ENCODE measurements at places on chromosomes 12 and 14.

DNA sequence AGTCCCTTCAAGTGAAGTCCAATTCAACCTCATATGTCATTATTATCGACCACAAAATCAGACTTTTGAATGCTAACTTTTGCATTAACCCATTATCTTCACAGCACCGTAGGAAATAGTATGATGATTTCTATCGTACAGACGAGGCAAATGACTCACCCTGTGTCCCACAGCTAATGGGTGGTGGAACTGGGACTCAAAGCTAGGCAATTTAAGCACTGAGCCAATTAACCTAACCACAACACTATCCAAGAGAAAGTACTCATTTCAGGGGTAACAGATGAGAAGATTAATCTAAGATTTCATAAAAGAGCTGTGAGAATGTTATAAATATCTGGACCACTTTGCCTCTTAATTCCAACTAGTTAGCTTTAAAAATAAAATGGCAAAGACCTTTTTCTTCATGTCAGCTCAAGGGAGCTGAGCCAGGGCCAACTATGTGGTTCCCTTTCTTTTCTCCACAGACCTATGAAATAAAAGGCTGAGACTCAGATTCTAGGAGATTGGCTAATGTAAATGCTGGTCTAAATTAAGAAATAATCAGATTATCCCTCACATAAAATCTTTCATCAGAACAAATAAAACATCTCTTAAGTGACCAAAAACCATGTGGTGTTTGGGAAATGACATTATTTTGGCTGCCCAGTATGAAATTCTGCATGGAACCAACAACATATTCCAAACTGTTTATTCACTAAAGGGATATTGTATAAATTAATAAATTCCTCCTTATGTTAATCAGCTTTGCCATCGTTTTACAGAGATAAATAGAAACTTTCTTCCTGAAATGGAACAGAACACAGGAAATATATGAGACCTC, 4.9 kb downstream of the PTGER2 start:
- no peak for DNase-seq

- no peak for DNase-seq
Observed at GRCh38 chr14:80186301-80186800, 25.0 kb downstream of the DIO2 start.

- no peak for DNase-seq
Observed at GRCh38 chr14:47060050-47060449, 408.5 kb upstream of the RPL10L start.

GRCh38 chr14:105503296-105503640, 12.2 kb downstream of the TEDC1 start:
- DNase-seq: no peak

DNA sequence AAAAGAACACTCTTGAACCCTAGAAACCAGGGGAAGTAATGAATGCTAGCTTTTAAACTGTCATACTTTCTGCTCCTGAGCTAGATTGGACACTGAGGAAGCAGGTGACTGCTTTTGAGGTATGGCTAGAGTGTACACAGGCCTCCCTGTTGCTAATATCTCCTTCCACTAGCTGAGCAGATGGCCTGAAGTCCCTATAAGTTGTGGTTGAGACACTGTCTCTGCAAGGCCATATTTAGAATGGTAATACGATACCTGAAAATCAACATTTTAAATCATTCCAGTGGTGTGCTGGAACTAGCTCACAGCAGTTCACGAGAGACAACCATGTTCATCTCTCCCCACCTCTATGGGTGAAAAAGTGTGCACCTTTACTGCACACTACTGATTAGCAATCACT, 46.4 kb upstream of the BMP4 start:
- DNase-seq: no peak

GRCh38 chr14:104186575-104186974, 48.2 kb downstream of the KIF26A start:
- no peak for DNase-seq

- DNase-seq: no peak
Observed at GRCh38 chr12:31984806-31985591, 25.8 kb downstream of the RESF1 start.

- DNase-seq: no peak
Observed at GRCh38 chr12:38711054-38711453, 194.3 kb downstream of the CPNE8 start.

- no peak for DNase-seq
Observed at GRCh38 chr12:18684430-18684829, 53.4 kb downstream of the PLCZ1 start.

DNA sequence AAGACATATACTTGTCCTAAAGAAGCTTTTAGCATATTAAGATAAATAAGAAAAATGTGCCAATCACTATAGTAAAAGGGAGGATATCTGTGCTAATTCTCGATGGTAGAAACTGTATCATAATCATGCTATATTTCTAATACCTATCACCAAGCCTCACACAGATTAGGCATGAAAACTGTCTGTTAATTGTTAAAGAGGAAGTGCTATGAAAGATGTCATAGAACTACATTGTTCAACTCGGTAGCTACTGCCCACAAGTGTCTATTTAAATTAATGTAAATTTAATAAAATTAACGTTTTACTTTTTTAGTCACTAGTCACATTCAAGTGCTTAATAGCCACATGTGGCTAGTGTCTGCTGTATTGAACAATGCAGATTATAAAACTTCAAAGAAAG, 77.5 kb upstream of the KICS2 start:
- DNase-seq: no peak

GRCh38 chr12:113051759-113052158, 4.8 kb upstream of the DTX1 start:
- no peak for DNase-seq

DNA sequence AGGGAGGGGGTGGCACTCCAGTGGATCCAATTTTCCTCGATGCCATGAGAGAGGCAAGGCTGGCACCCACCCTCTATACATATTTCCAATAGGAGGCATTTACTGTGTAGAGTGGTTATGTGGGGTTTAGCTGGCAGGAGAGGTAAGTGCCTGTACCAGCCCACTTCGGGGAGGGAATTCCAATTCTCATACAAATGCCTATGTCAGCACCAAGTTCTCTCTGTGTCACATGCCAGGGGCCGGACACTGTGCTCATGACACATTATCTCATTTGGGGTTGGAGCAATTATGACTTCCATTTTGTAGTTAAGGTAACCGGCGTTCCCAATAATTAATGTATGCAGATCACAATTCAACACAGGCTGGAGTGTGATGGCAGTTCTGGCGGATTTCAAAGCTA, 284.3 kb downstream of the KSR2 start:
- no peak for DNase-seq

GRCh38 chr14:96265383-96266095, 9.5 kb downstream of the BDKRB1 start:
- no peak for DNase-seq

DNA sequence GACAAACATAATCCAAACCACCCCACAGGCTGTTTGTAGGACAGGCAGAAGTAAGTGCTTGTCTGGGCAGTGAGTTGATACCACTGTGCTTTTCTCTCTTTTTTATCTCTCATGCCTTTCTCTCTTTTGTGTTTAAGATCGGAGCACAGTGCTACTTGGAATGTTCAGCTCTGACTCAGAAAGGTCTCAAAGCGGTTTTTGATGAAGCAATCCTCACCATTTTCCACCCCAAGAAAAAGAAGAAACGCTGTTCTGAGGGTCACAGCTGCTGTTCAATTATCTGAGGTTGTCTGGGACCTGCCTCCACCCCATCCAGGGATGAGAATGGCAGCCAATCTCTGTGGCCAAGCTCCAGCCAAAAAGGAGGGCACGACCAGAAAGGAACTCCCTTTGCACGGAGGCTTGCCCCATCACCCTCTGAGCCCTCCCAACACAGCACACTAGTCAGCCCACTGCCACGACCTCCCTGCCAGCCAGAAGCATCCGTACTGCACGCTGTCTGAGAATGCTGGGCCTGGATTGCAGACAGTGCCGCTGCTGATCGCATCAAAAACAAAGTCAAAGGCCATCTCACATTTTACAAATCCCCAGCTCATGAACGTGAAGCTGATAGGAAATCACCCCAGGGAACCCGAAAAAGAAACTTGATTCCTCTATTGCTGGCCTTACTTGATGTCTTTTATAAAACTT, 27.8 kb downstream of the GPHB5 start:
- no peak for DNase-seq

- DNase-seq: no peak
Observed at GRCh38 chr14:24403294-24403998, 4.6 kb downstream of the NYNRIN start.

GRCh38 chr14:90900476-90901083, 84.3 kb upstream of the TTC7B start:
- no peak for DNase-seq

- no peak for DNase-seq
Observed at GRCh38 chr14:67798731-67799130, 17.7 kb downstream of the ZFYVE26 start.

DNA sequence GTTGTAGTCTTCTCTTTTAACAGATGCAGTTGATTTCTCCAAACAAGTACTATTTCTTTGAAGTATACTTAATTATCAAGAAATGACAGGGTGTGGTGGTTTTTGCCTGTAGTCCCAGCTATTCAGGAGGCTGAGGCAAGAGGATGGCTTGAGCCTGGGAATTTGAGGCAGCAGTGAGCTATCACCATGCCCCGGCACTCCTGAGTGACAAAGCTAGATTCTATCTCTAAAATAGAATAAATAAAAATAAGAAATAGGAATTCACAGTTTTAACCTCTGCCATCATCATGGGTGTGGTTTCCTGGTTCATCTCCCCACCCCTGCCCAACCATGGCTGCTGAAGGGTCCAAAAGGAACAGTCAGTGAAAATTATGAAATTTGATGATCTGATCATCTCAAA, 290.2 kb upstream of the FLRT2 start:
- no peak for DNase-seq

- no peak for DNase-seq
Observed at GRCh38 chr12:111825509-111825908, 16.5 kb upstream of the MAPKAPK5 start.

DNA sequence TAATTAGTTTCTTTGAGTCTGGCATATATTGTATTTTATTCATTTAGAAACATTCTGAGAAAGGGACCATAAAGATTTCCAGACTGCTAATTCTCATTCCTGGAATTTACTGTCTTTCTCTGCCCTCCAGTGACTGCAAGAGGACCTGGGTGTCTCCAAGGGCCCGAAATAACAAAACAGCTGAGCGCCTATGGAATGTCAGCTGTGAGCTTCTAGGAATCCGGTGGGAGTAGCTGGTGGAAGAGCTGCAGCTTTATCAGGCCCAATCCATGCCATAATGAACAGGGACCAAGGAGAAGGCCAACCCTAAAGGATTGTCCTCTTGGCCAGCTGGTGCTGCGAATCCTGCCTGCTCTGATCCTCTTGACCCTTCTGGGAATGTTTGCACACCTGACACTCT, 31.9 kb downstream of the RDH12 start:
- no peak for DNase-seq

DNA sequence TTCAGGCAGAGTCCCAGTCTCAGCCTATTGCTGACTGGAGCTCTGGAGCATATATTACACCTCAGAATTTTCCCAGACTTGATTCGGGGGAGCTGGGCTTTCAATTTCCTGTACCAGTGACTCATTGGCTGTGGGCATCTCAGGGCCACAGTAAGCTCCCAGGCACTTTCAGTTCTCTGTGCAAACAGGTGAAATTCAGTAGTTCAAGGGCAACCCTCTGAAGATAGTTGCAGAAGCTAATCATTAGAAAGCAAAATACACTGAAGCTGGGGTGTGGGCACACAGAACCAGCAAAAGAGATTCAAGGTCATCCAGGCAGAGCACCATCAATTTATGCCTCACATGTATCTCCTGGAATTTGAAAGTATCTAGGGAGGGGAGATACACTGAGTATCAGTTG, 8.1 kb upstream of the NIN start:
- no peak for DNase-seq

DNA sequence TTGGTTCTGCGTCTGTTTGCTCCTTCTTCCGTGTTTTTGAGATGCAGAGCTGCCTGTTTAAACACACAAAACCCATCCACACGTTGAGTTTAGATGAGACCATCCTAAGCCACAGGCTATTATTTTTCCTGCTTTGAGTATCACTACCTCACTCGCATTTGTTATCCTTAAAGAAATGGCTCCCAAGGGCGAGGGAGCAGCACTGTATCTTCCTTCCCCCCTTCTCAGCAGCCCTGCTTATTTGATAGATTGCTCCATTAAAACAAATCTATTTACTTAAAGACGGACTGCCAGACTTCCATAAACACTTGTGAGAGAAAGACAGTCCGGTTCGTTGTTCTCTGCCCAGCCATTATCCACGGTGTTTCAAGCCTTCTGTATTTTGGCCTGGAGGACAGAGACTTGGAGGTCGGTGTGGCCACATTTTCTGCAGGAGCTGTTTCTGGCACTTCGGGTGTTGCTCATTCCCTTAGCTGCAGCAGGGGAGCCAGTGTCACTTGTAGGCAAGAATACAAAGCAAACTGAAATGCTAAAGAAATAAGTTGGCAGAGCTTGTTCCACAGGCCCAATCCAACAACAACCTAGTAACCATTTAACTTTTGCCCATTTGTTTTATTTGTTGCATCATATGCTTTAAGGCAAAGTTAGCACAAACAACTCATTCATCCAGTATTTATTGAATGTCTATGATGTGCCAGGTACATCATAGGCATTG, 275.4 kb downstream of the TTC6 start:
- no peak for DNase-seq

DNA sequence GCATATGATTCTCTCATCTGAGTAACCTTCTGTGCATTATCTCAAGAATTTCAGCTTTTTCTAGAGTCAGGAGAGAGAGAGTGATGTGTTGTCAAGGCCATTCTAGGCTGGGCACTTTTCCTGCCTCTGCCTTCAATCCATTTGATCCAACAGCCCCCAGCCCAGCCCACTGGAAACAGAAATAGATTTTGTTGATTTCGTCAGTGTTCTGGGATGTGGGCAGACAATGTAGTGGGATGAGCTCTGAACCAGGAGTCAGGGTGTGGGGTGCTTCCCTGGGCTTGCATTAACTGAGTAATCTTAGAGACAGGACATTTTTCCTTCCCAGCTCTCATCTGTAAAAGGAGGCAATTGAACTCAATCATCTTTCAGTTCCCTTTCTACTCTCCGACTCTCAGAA, 42.5 kb upstream of the RPH3A start:
- DNase-seq: no peak

DNA sequence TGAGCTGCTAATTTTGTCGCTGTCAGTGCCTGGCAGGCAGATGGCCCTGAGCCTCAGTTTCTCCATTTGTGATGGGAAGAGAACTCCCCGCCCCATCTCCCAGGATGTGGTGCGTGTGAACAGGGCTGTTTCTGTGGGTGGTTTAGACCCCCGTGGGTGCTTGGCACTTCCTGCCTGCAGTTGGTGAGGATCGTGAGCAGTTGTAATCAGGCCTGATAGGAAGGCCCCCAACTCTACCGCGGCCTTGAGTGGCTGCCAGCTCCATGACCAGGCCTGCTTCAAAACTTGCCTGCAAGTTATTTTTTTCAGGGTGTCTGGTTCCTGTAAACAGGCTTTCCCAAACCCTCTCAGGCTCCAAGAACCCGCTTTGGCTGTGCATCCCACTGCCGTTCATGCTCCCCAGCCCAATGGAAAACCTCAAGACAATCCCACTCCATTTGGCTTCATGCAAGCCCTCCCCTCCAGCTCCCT, 138.4 kb downstream of the ZFP36L1 start:
- DNase-seq: no peak

GRCh38 chr14:63650256-63650952, 8.7 kb upstream of the WDR89 start:
- no peak for DNase-seq

Measured in iPS-NIHi11 (cell line).